Stimulated activated naive CD4-positive, alpha-beta T cell treated with Interleukin-2 at 50 U/mL for 16 hours (primary cell): ENCODE measurements at places on chromosomes 6 and 20.

- no peak for DNase-seq
Measured at GRCh38 chr6:41157323-41157722, 3.2 kb upstream of the TREML1 start.

- DNase-seq = no peak
Measured at GRCh38 chr20:22512911-22513489, 71.4 kb downstream of the FOXA2 start.

DNA sequence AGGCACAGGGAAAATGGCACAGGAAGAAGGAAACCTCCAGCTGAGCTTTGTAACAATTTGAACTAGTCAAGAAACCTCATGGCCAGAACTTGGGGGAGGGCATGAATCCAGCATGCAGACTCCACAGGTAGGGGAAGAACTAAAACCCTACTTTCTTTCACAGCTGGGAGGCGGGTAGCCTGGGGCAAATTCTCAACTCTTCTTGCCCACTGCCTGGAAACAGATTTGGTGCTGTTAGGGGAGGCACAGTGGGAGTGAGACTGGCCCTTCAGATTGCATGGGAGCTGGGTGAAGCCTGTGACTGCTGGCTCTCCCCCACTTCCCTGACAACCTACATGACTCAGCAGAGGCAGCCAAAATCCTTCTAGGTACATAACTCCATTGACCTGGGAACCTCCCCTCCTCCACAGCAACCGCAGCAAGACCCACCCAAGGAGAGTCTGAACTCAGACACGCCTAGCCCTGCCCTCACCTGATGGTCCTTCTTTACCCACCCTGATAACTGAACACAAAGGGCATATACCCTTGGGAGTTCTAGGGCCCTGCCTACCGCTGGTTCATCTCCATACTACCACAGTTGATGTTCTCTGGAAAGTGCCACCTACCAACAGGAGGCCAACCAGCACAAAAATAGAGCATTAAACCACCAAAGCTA is 37.2 kb upstream of the TRIM27 start:
- no peak for DNase-seq

GRCh38 chr20:57707849-57708693 is 1.7 kb downstream of the PMEPA1 start:
- DNase-seq = no peak

- DNase-seq = no peak
Measured at GRCh38 chr6:44008821-44009370, 118.4 kb downstream of the MRPL14 start.

DNA sequence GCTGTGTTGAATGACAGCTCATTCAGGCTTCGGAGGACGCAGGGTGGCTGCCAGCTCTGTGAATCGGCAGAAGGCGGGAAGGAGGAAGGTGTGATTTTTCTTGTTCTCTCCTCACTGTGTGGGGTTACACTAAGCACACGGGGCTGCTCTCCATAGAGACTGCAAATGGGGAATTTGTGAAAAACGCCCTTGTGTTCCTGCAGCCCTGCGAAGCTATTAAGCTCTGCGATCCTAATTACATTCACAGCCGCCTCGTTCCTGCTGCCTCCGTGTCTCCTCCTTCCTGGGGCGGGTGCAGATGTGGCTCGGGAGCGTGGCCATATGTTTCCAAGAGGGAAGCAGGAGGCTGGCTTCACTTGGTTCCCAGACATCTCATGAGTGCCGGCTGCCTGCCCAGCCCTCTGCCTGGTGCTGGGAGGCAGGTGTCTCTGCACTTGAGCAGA is 124.0 kb downstream of the TOX2 start:
- DNase-seq = no peak

DNA sequence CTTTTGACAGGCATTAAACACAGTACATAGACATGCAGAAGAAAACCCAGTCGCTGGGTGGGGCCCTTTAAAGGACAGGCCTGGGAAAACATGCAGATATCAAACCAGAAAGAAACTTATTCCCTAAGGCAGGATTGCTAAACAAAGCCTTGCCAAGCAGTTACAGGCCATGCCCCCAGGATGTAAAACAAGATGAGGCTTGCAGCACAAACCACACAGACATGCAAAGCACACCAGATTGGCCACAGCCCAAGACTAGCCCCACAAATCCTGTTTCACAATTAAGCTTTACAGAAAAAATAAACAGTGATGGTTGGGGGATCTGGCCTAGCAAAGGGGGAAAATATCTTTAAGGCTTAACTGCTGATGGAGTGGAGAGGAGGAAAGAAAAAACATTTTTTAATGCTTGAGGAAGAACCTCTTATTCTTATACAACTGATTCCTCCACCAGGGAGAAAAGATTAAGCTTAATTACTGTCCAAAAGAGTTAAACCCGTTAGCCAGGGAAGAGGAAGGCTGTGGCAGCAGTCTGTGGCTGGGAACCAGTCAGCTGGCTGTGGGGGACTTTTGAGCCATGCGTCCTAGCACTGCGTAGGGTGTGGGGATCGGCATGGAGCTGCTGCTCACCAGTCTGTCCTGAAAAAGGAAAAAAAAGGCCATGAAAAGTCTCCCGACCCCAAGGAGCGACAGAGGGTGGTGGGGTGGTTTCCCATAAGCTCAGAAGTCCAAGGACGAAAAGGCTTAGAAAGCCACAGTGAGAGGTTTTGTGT is 28.4 kb downstream of the COL19A1 start:
- DNase-seq = no peak

- no peak for DNase-seq
Measured at GRCh38 chr6:11947575-11947974, 64.5 kb upstream of the HIVEP1 start.

DNA sequence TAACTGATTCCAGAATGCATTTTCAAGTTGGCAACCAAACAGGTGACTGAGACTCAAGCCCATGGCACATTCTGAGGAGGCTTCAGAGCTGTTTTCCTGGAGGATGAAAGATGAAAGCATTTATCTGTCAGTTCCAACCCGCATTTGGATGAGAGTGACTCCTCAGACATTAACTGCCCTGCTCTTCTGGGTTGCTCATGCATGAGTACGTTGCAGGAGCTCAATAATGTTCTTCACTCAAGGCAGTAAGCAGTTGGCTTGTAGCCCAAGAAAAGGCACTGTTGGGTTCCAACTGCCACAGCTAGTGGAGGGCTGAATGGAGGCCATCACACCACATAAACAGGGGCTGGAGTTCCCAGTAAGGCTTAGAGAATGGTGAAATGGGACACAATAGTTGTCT is 155.3 kb downstream of the FUT9 start:
- no peak for DNase-seq

- peak; percentile 67 for DNase-seq
Measured at GRCh38 chr20:51542033-51542570, 417 bp downstream of the NFATC2 start.

GRCh38 chr20:63179687-63180568 is 36.0 kb downstream of the YTHDF1 start:
- no peak for DNase-seq

GRCh38 chr6:44224029-44224964 is 902 bp downstream of the SLC29A1 start:
- DNase-seq = peak; percentile 1

GRCh38 chr6:163148451-163149278 is 265.9 kb upstream of the QKI start:
- no peak for DNase-seq

DNA sequence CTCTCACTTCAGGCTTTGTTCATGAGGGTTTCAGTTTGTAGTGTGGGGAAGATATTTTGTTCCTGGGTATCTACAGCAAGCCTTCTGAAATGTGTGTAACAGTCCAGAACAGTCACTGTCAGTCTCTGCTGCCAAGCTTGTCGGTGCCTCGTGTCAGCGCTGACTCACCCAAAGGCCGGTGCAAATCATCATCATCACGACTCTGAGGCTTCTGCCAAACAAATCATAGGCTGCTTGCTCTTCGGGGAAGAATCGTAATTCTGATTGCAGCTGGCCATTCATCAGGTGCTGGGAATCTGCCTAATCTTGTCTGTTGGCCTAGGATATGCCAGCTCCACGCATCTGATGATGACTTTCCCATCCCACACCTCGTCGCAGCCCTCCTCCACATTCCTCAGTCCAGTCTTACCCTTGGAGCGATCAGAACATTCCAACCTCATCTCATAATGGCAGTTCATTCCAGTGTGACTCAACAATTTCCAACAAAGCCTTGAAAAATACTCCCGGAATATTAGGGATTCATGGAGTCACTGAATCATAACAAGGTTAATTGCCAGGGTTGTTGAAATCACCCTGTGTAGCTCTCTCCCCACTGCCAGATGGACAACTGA is 40.9 kb downstream of the ALDH8A1 start:
- no peak for DNase-seq

- DNase-seq = no peak
Measured at GRCh38 chr6:139474145-139475108, 100.0 kb upstream of the CITED2 start.

DNA sequence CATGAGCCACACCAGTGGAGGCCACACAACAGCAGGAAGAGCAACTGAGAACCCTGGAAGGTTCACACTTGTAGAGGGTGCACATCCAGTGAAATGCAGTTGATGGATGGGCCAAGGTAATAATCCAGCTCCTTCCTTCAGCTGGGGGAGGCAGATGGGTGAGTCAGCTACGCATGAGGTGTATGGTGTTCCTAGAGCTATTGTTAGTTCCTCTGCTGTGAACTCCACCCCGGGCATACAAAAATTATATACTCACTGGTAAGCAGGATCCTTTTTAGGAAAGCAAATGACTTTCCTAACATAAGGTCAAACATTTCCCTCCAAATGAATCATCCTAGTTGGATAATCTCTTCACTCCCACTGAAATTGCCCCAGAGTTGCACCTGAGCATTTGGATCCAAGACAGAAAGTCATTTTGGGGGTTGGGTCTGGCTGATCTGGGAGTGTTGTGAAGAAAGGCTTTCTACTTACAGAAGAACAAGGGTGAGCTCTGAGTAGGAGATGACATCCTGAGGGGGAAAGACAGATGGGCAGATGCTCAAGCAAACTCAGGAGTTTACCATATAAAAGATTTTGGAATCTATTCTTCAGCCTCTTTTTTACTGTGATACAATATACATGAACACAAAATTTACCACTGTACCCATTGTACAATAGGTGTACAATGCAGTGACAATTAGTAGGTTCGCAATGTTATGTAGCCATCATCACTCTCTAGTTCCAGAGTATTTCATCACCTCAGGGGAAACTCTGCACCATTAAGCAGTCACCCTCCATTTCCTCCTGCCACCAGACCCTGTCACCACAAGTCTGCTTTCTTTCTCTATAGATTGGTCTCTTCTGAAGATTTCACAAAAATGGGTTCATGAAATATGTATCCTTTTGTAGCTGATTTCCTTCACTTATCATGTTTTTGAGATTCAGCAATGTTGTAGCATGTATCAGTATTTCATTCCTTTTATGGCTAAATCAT is 11.1 kb downstream of the HLA-F start:
- DNase-seq = no peak

- DNase-seq = no peak
Measured at GRCh38 chr6:126608681-126609080, 268.8 kb downstream of the CENPW start.

GRCh38 chr6:40907198-40907701 is 131.8 kb downstream of the UNC5CL start:
- DNase-seq = no peak

- DNase-seq = no peak
Measured at GRCh38 chr6:22888163-22888752, 318.9 kb downstream of the HDGFL1 start.

DNA sequence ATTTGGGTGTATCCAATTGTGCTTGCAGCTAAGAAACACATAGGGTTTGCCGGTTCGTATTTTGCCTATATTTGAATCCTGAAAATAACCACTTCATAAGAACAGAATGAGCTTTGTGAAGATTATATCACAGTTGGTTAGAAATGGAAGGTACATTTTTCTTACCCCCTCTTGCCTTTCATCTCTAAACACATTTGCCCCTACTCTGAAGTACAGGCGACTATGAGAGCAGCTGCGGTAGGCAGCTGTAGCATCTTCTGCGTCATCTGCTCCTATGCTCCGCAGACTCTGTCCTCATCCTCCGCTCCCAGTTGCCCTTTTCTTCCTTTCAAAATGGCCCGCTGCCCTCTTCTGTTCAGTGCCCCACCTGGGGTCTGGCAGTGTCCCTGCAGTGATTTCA is 47.6 kb upstream of the REV3L start:
- DNase-seq = no peak

DNA sequence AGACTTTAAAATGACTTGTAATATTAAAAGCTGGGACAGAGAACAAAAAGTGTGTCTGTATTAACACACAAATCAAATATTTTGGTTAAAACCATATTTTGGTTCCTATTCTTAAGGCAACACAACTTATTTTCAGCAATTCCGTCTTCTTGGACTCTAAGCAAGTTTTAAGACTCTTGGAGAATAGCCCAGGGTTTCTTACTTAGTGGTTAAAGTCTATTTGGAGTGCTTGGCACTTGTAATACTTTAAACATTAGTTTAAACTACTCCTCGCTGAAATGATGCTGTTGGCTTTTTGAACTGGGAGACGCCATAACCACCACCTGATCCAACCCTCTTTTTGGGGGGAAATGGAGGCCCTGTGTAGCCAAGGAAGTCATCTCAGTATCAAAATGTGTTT is 109.7 kb upstream of the GMDS start:
- DNase-seq = no peak

DNA sequence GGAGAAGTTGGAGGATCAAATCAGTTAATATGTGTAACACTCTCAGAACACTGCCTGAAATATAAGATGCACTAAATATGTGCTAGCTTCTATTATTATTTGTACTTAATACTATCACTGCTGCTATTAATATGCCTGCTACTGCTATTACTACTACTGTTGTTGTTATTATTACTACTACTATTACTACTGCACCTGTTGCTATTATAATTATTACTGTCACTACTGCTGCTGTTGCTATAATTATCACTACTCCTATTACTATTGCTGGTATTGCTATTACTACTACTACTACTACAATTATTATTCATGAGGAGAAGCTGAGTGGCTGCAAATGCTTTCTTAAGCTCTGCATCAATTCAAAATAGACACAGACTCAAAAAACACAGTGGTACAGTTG is 16.7 kb upstream of the SSTR4 start:
- no peak for DNase-seq

GRCh38 chr6:62530985-62531384 is 245.0 kb upstream of the KHDRBS2 start:
- no peak for DNase-seq

DNA sequence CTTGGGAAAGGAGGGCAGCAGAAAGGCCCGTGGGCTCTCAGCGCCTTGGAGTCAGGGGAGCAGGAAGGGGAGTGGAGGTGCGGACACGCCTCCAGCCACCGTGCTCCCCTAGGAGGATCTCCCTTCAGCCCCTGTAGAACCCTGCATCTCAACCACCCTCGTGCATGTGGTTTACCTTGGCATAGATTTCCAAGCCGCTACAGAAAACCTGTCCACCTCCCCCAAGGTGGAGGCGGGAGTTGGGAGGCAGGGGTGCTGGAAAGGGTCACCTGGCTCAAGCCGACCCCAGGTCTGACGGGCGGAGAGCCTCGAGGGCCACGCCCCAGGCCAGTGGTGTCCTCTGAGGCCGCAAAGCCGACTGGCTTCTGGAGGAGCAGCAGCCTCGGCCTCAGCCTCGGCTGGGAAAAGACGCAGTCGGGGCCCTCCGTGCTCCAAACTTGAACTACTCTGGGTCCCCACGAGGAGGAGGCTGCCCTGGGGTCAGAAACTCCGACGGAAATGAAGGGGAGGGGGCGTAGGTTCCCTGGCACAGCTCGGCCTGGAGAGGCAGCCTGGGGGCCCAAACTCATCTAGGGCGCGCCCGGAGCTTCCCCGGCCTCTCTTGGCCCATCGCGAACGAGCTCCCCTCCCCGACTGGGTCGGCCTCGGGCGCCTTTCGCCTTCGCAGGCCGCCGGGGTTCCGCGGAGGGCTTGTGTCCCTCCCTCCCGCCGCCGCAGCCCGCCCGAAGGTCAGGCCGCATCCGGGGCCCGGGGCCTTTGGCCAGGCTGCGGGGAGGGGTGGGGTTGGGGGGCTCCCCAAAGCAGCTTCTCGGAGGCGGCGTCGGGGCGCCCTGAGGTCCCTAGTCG is 6.3 kb upstream of the FOXF2 start:
- no peak for DNase-seq

GRCh38 chr6:166343150-166343487 is 774 bp upstream of the SFT2D1 start:
- DNase-seq = no peak
